NCI-H446 treated with DMSO at 0.1 percent for 48 hours (cell line): ENCODE measurements at places on chromosomes 11 and 22.
A peak's percentile ranks its signal among the peaks of the same experiment; 100 is the strongest.

DNA sequence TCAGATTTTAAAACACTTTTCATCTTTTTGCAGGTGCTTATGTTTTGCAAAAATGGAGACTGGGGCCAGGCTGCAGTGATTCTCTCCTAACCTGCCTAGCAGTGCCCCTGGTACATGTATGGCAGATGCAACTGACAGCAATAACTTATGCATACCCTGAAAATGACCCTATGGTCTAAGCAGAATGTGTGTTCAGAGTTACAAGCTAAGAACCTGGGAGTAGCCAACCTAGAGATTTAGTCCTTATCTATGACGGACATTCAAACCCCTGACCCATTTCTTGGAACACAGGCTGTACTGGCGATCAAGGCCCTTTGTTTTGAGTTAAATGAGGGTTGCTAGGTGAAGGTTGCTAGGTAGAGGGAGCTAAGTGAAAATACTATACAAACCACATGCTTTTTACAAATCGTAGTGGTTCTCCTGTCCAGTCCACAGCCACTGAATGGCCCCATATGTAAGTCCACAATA is 184.9 kb upstream of the SESN3 start:
- DNase-seq: no peak

DNA sequence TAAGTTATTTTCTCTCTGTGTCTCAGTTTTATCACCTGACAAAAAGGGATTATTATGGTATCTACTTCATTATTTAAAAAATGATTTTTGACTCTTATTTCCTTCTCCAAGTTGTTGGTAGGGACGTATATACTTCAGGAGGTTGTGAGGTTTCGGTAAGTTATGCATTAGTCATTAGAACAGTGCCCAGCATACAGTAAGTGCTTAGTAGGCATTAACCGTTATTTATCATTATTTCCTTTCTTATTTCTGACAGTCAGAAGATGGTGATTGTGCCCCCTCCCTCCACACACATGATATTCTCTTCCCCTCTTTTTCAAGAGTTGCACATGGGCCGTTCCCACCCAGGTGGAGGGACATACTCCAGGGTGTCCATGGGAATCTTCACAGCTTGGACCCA is 36.1 kb downstream of the SLCO2B1 start:
- DNase-seq: no peak

DNA sequence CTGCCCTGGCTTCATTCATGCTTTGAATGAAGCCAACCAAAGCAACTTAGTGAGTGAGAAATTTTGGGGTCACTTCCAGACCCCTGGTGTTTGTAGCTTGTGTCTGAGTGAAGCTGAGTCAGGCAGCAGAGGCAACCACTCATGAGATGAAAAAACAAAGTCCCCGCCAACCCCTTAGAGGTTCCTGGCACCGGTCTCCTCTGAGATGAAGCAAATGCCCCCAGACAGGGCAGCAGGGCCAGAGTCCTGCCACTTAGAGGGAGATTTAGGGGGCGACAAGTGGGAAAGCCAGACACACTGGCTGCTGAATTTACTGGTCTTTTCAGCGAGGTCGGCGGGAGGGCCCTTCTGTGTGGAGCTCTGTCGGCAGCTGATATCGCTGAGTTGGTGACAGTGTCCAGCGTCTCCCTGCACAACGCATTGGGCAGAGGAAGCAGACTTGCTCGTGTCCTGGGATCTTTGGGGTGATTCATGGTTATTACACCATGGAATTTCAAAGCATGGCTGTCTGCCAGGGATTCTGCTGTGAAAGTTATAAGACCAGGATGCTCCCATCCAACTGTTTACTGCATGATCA is 482.6 kb downstream of the MIAT start:
- DNase-seq: peak; percentile 89

GRCh38 chr11:131943295-131943694 is 572.9 kb downstream of the NTM start:
- DNase-seq: no peak

DNA sequence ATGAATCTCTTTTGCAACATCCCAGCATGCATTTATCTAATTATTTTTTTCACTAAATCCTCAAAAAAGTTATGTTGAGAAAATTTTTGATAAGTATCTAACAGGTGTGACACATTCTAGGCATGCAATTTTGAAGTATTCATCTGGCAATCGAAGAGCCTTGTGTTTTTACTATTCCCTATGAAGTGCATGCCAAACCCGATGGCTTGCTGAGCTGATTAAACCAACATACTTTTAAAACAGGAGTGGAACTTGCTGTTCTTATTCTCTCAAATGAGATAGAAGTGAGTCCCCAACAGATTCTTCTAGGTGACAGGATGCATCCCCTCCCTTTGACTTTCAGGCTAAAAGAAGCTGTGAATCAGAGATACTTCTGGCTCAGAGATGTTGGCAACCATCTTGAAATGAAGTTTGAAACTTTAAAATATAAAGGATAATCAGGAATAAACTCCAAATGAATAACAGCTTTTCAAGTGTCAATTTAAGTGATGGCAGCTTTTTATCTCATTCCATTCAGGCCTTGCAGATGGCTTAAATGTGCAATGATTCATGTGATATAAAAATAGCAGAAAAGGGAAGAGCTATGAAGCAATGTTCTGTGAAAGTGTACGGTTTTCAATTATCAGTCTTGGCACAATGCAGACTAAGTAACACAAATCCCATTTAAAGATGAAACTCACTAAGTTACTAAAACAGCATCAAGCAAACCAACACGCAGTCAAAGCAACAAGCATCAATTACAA is 67.7 kb downstream of the APOL5 start:
- DNase-seq: no peak

DNA sequence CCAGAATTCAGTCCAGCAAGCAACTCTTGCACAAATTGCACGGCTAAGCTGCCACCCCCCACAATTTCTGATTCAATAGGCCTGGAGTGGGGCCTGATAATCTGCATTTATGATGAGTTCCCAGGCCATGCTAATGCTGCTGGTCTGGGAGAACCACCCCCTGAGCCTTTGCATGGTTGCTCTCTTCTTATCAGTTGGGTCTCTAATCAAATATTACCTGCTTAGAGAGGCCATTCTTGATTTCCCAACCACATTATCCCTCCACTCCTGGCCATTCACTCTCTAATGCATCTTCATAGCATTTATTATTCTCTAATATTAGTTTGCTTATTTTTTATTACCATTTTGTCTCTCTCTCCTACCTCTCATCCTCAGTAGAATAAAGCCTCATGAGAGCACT is 99.5 kb downstream of the NAV2 start:
- DNase-seq: no peak

DNA sequence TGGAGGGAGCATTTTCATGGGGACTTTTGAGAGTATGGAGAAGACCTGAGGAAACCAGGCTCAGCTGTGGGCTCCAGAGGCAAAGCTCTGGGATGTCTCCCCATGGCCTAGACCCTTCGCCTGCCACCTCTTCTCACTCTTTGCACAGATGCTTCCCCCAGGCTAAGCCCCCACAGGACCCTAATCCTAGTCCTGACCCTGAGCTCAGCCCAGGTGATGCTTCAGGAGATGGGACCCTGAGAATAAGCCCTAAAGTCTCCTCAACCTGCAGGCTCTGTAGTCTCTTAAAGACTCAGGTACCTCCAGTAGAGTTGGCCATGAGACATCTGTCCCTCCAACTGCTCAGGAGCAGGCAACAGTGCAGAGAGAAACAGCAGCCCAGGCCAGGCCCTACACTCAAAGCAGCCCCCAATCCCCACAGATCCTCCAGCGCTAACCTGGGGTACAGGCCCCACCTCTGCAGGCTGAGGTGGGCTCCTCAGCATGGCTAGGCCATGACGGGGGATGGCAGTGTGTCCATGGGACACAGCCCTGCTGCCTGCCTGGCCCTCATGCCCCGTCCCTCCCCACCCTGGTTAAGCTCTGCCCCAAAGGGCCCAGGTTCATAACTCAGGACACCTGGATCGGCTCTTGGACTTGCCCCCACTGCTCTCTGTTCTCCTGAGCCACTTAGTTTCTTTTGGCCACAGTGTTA is 39.4 kb downstream of the GGTLC2 start:
- DNase-seq: no peak

DNA sequence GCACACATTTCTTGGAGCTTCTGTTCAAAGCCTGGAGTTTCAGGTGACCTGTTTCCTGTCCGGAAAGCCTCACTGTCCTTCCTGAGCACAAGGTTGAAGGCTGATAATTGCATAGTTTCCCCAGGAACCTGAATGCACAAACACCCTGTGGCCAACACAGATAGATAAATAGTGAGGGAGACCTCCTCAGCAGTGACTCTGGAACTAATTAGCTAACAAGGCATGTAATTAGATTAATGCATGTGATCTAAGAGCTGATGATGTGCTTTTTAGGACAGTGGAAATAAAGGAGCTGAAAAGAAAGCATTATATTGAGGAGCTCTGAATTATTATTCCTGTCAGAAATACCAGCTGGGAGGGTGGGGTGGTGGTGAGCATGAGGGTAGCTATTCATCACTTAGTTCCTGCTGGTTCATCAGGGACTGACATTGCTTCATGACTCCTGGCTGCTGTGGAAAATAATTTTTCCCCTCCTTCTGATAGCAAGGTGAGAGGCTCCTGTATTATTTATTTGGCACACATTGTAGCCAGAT is 101.1 kb downstream of the NELL1 start:
- DNase-seq: no peak

DNA sequence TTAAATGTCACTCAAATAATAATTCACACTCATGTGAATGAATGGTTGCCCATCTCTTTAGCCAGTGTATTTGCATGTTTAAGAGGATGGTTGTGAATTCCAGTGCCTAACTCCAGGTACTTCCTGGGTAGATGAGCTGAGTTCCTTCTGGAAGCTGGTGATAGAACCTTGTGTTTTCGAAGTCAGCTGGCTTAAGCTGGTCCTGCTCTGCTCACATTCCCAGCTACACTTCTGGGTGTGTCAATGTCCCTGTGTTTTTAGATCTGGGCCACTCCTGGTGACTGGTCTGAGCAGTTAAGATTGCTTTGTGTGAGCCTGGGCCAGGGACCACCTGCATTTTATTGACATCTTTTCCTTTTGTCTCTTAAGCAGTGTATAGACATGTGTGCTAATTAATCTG is 10.6 kb downstream of the TEAD1 start:
- DNase-seq: no peak

GRCh38 chr11:42555190-42555589 is 756.6 kb upstream of the API5 start:
- DNase-seq: peak; percentile 20

DNA sequence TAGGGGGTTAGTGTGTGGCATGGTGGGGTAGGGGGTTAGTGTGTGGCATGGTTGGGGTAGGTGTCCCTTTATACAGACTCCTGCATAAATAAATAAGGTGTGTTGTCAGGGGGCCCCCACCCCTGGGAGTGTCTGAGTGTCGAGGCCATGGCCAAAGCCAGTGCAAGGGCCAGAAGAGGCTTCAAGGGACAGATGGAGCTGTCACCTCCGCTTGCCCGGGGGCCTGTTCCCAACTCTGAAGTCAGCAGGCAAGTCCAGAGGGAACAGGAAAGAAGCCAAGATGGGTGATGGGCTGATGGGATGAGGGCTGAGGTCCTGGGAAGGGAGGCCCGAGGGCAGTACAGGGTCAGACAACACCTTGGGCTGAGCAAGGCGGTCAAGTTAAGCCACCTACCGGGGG is 997.8 kb downstream of the BRD1 start:
- DNase-seq: no peak

- no peak for DNase-seq
Measured at GRCh38 chr11:131043251-131043650, 127.0 kb upstream of the SNX19 start.

- DNase-seq: no peak
Measured at GRCh38 chr11:112320668-112321067, 60.0 kb upstream of the PLET1 start.

GRCh38 chr22:44200855-44201550 is 20.3 kb downstream of the PARVG start:
- no peak for DNase-seq

GRCh38 chr11:23112987-23113886 is 253.0 kb upstream of the CCDC179 start:
- no peak for DNase-seq

- DNase-seq: no peak
Measured at GRCh38 chr22:28977481-28977971, 84.1 kb downstream of the C22orf31 start.

DNA sequence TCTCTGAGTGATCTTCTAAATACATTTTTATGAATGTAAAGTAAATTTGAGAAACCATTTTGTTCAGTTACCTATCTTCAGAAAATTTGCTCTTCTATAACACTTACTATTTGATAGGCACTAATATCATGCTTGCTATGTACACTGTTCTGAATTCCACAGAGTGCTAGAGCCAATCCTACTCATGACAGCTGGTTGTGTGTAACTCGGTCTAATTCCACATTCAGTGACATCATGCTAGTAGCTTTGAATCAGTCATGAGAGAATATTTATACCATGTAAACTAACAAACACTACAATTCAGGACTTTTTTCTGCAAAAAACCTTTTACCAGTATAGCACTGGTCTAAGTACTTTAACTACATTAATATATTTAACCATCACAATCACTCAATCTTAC is 902.9 kb downstream of the DLG2 start:
- no peak for DNase-seq
